ENCODE measurements at places on chromosomes 5 and 9. TPM values are rescaled to one million over a fixed set of nuclear protein-coding genes. Genes with fewer than 3 reads are reported as not detected.

DNA sequence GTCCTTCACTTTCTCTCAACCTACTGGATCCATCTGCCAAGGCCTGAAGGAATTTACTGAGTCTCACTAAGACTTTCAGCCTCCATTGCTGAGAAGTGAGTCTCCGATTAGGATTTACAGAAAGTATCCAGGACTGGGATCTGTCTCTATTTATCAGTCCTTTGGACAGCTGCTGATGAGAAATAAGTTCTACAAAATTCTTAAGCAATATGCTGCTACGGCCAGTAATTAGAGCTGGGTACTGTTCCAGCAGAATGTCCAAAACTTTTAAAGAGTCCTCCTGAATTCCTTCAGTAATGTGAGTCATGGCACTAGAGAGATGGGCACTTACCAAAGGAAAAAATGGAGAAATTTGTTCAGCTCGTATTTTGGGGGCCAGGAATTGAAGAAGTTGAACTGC, 5.9 kb downstream of the TEX10 start:
- no peak for DNase-seq

The FOXD4L3 gene
- total RNA-seq = not detected

The GARIN3 gene
- total RNA-seq = not detected

The ARL14EPL gene
- not detected for total RNA-seq

The TNFSF8 gene
- total RNA-seq = not detected

DNA sequence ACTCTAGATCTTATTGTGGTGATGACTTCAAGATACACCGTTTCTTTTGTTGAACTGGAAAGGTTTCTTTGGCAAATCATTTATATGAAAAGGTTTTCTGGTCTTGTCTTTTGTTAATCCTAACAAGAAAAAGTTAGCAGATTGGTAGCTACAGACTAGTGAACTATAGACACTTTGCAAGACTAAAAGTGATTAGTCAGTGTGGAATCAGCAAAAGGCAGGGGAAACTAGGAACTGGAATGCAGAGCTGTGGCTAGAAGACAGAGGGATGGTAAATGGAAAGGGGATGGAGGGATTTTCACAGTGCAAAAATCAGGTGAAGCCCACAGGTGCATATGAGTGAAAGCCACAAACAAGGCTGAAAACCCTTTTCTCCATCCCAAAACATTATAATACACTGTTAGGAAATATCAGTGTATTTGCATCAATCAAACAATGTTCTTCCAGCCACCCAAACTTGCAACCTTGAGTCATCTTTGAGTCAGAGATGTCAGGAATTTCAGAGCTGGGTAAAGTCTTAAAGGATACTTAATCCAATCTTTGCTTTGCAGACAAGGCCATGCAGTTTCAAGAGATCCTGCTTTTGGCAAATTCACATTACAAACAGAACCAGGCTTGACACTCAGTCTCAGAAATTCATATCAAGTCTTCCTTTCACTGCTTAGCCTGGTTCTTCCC, 52.7 kb downstream of the PLK2 start:
- peak; percentile 79 for DNase-seq

DNA sequence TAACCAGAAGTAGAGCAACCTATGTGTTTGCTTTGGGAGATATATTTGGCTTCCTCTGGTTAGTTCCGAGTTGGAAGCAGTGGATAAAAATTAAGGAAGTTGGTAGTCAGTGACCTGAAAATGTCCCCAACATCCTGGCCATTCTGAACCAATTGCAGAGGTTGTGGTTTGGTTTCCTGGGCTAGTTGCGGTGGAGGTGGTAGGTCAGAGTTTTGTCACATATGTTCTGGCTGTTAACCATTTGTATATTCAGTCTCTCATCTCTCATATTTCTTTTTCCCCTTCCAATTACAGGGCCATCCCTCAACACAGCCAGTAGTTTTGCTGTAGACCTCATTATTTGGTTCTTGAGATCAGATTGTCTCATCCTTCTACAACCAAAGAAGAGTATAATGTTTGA, 1026.9 kb downstream of the PTPRD start:
- no peak for DNase-seq

DNA sequence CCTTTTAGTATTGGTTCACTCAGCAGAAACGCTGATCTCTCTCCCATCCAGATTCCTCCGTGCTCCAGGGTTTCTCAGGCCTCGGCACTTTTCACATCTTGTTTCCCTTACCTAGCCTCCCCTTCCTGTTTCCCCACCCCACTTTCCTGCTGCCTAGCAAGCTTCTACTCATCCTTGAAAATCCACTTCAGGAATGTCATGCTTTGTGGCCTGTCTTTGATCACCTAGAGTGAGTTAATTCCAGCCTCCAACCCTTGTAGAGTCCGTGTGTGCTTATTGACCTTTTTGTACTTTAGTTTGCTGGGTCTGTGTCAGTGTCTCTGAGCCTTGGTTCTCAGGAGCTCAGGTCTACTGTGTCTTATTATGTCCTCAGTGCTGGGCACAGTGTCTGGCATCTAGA, 116.6 kb downstream of the AOPEP start:
- DNase-seq = no peak

The KCNMB1 gene
- total RNA-seq = not detected

The MAP1B gene
- 12.8 TPM for total RNA-seq

The PAPPA gene
- total RNA-seq = not detected

DNA sequence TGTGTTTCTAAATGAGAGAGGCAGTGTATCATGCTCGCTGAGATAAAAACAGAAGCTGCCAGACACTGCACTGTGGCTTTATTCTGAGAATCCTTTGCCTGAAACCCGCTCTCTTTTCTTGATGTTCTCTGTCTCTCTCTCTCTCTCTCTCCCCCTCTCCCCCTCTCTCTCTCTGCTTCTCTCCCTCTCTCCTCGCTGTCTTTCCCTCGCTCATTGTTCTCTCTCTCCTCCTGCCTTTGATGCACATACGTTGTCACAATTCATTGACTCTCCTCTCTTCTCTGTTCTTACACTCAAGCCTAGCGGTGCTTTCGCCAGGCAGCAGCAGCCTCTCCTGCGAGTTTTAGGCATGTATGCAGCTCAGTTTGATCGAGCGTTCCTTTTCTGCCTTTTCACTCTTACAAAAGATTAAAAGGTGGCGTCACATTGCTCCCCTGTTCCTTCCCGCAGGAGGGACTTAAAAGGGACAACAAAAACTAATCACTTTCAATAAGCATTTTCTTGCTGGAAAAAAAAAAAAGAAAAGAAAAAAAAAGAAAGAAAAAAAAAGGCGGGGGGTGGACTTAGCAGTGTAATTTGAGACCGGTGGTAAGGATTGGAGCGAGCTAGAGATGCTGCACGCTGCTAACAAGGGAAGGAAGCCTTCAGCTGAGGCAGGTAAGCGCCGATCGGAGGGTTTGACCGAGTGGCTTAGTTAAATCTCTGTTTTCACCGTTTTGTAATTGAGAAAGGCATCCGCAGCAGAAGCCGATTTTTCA, 717.9 kb upstream of the WWC1 start:
- no peak for DNase-seq

The LRRC70 gene
- total RNA-seq = 1.5 TPM

DNA sequence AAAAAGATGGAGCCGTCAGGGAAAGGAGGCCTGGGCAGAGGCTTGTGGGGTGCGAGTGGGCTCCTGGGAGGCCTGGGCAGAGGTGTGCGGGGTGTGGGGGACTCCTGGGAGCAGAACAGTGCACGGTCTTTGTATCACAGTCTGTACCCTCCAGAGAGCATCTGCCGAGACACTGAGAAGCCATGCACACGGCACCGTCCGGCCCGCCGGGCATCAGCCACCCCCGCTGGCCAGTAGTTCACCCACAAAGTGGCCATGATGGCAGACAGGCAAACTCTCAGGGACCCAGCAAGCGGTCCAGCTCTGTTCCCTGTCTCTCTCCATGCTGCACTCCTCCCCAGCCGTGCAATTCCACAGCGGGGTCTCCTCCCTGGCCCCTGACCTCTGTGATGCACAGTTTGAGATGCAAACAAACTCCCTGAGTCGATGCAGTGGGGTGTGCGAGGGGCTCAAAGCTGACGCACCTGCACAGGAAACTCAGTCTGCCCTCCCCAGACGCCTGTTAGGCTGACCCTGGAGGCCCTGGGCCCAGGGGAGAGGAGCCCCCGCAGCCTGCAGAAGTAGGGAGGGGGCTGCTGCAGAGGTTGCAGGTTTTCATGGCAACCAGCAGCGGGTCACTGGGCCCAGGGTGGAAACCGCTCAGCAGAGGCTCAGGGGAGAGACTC, 9.1 kb upstream of the GPSM1 start:
- DNase-seq = no peak

The CRB2 gene
- not detected for total RNA-seq

- DNase-seq = peak; percentile 35
Measured at GRCh38 chr9:86238861-86239770, 20.3 kb downstream of the C9orf153 start.

The TIMD4 gene
- not detected for total RNA-seq

- DNase-seq = no peak
Measured at GRCh38 chr5:171175746-171176145, 133.3 kb upstream of the TLX3 start.

GRCh38 chr9:128007566-128008138, 26.9 kb upstream of the EEIG1 start:
- peak; percentile 52 for DNase-seq

The PCDHGA12 gene
- 0.52 TPM for total RNA-seq

GRCh38 chr5:141915881-141916336, 7.8 kb upstream of the DELE1 start:
- DNase-seq = peak; percentile 23

DNA sequence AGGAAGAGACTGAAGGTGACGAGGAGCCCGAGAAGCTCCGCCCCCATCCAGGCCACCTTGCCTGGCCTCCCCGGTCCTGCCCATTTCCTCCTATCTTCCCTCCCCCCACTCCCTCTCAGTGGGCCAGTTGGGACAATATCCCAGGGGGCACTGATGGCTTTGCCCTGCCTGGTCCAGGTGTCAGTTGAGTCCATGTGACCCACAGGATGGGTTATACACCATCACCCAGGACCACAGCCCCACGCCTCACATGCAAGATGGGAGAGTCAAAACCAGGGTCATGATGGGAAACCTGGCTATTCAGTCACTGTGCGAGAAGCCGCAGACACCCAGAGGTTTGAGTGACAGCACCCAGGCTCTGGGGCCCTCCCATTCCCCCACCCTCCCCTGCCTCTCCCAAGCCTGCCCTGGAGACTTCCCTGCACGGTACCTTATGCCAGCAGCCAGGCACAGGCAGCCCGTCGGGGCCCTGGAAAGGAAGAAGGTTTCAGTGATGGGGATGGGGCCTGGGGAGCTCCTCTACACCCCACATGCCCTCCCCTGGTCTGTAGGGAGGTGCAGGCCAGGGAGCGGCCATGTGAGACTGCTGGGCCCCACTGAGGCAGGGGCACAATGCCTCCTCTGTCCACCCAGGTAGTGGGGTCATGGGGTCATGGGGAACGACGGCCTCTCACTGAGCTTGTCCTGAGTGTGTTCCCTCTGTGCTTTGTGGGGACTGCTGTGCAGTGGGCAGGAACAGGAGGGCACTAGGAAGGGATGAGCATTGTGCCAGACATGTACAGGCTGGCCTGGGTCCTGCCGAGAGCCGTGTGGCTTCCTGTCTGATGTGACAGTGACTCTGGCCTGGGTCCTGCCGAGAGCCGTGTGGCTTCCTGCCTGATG, 6.3 kb upstream of the PHYKPL start:
- DNase-seq = no peak

- DNase-seq = peak; percentile 83
Measured at GRCh38 chr5:150562832-150563231, 54.9 kb downstream of the NDST1 start.

The SYK gene
- 14.6 TPM for total RNA-seq

DNA sequence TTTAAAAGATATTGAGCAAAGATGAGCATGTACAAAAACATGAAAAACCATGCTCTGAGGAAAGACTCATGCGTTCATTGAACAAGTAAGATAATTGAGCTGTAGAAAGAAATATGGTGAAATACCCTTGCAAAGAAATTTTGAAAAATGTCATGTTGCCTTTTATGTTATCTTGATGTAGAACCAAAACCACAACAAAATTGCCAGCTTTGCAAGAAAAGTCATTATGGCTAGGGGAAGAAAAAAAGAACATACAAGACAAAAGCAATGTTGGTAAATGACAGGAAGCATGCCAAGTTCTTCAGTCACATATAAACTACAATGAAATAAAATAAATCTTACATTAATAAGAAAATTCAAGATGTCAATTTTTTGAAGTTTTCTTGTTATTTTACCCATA, 368.0 kb downstream of the IRX1 start:
- no peak for DNase-seq

GRCh38 chr5:14032918-14033317, 88.4 kb upstream of the DNAH5 start:
- peak; percentile 77 for DNase-seq

The SLC23A1 gene
- not detected for total RNA-seq

DNA sequence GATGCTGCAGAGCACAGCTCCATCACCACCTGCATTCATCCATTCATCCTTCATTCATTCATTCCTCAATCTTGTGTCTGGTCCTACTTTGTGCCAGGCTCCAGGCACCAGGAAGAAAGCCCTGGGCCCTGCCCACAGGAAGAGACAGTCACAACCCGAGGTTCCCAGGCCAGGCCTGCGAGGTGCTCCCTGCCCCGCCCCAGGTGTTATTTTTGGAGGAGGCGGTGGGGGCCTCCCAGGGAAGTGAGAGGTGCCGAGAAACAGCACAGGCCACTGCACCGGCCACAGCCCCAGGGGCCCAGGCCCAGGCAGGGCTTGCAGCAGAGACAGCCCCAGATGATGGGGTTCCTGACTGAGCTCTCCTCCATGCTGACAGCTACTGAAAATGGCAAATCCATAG, 33.4 kb downstream of the VAV2 start:
- DNase-seq = no peak

DNA sequence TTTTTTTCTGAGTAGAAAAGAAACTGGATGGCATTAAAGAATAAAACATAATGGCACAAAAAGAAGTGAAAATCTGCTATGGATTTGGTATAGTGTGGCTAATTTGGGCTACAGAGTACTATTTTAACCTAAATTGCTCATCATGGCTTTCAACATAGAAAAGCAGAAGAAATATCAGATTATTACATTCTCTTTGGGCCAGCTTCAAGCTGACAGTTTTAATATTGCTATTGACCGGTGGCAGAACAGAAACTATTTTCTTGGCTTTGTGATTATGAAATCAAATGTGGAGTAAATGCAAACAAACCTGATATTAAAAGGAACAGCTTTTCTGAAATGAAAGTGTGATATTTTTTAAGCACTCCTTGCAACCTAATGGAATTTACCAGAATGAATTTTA, 301.5 kb downstream of the EPB41L4A start:
- DNase-seq = no peak
